Pulmonary artery endothelial cell (primary cell): ENCODE measurements at places on chromosomes 12 and 14.

- no peak for DNase-seq
Observed at GRCh38 chr12:82690006-82690405, 3.3 kb downstream of the TMTC2 start.

GRCh38 chr12:101361455-101361854 lies 46.1 kb downstream of the ARL1 start:
- no peak for DNase-seq

- no peak for DNase-seq
Observed at GRCh38 chr12:47944685-47945340, 18.6 kb upstream of the TMEM106C start.

- no peak for DNase-seq
Observed at GRCh38 chr12:5554711-5555110, 122.8 kb downstream of the NTF3 start.

- DNase-seq = no peak
Observed at GRCh38 chr14:75231320-75231719, 47.3 kb upstream of the FOS start.

GRCh38 chr12:95976416-95976832 lies 19.7 kb downstream of the HAL start:
- DNase-seq = no peak

- DNase-seq = no peak
Observed at GRCh38 chr12:3683670-3684069, 69.2 kb downstream of the CRACR2A start.

DNA sequence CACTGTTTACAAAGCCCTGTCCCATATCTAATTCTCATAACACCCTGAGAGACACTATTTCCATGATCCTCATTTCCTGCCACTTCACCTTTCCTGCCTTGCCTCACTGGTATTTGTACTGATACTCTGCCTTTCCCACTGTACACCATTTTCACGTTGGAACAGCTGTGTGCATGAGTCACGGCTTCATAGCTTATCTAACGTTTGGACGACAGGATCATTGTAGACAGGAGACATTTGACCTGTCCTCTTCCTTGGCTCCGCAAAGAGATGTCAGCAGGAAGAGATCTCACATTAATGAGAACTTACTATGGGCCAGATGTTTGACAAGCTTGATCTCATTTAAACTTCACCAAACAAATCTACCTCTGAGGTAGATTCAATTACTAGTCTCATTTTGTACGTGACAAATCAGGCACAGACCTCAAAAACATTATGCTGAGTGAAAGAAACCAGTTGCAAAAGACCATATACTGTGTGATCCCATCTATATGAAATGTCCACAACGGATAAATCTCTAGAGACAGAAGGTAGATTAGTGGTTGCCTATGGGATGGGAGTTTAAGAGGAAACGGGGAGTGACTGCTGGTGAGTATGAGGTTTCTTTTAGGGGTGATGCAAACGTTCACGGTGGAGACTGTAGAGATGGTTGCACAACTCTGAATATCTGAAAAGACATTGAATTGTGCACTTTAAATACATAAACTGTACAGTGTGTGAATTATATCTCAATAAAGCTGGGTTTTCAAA lies 71.2 kb downstream of the KCNK13 start:
- DNase-seq = no peak

DNA sequence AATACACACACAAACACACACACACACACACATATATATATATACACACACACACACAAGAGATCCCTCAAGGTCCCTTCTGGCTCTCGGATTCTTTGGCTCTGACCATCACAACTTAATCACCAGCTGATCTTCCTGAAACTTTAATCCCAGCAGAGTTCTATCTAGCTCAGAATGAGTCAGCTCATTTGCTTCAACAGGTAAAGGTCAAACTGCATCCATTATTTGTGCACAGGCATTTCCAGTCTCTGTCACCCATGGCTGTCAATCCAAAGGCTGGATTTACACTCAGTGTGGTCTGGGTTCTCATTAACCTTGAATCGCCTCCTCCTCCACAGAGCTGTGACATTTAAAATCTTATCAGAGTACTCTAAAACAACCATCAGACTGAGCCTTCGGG lies 113.3 kb upstream of the TMPO start:
- DNase-seq = no peak

DNA sequence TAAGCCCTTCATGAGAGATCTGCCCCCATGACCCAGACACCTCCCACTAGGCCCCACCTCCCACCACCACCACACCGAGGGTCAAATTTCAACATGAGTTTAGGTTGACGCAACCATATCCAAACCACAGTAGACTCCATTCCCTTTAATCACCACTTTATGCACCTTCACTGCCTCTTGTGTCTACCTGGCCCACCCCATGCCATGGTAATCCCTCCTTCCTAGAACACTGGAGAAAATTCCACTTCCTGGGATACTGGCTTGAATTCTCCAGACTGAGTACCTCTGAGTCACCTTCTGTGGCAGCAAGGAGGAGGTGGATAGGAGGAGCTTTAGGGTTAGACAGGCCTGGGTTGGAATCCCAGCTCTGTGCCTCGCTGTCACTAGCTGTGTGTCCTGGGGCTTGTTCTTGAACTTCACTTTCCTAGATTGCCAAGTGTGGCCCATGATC lies 26.1 kb upstream of the CIPC start:
- DNase-seq = no peak

DNA sequence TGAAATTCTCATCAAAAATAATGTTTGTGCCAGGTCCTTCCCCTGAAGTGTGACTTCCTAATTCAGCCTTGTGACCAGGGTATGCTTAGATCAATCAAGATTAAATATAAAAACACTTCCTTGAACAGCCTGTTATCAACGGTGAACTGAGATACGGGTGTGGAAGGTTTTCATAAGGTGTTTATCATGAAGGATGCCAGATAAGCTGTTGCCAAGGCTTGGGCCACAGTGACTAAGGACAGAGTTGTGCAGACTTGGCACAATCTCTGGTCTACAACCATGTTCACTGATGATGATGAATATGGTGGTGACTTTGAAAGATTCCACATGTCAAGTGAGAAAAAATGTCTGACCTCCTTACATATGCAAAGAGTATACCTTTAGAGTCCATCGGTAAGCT lies 51.3 kb upstream of the LIN7A start:
- no peak for DNase-seq

- no peak for DNase-seq
Observed at GRCh38 chr12:46832130-46832704, 6.4 kb upstream of the SLC38A4 start.

GRCh38 chr14:61396694-61397093 lies 75.3 kb downstream of the PRKCH start:
- DNase-seq = no peak

DNA sequence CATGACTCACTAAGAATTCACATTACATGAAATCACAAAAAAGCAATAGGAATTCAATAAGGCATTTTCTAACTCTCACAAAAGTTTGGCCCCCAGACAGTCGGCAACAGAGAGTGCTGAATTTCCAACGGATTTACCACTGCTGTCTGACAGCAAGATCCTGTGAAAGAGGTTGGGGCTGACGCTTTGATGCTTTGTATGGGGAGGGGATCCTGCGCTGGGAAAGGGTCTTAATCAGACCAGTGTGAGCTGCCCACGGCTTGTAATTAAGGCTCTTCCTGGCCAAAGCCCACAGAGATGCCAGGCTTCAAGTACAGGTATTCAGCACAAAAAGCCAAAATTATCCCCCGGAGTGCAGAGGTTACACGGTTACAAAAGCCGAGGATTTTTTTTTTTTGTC lies 66.8 kb upstream of the TMCC3 start:
- DNase-seq = no peak

- no peak for DNase-seq
Observed at GRCh38 chr12:110785240-110785639, 42.5 kb upstream of the PPP1CC start.

DNA sequence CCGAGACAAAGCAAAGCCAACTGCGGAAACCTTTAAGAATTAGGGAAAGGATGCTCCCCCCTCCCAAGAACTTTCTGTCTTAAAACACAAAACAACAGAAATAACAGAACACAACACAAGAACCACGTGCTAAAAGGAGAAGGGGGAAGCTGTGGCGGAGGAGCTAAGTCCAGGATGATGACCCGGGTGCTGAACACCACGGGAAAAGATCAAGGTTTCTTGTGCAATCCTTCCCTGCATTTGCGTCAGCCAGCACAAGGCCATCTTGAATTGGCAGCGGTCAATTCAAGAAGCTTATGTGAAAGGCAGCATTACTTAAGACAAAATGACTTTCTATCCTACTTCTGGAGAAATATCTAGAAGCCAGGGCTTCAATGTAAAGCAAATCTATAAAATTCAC lies 11.0 kb upstream of the CREBL2 start:
- DNase-seq = no peak

- DNase-seq = no peak
Observed at GRCh38 chr12:76266797-76267196, 81.4 kb downstream of the BBS10 start.
